ENCODE measurements at places on chromosomes 3 and 15. TPM values are rescaled to one million over a fixed set of nuclear protein-coding genes. Genes with fewer than 3 reads are reported as not detected.

The TMEM212 gene
- not detected for polyA plus RNA-seq

DNA sequence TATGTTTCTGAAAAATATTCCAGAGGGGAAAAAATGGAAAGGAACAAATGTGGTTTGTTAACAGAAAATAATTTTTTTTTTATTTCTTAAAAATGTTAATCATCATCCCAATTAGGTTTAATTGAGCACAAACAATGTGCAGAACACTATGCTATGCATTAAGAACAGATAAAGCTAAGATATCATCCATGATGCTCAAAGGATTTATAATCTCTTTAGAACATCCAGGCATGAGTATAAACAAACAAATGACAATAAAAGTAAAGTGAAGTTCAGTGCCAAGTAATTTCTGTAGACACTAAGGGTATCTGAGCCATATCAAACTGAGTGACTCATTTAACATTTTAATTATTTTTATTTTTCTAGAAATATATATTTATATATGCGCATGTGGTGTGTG is 732.2 kb downstream of the NAALADL2 start:
- no peak overlapping the region for H3K27ac ChIP-seq
- no peak overlapping the region for H3K4me3 ChIP-seq
- no peaks in the 10 kb centered on the region for H3K4me1 ChIP-seq

DNA sequence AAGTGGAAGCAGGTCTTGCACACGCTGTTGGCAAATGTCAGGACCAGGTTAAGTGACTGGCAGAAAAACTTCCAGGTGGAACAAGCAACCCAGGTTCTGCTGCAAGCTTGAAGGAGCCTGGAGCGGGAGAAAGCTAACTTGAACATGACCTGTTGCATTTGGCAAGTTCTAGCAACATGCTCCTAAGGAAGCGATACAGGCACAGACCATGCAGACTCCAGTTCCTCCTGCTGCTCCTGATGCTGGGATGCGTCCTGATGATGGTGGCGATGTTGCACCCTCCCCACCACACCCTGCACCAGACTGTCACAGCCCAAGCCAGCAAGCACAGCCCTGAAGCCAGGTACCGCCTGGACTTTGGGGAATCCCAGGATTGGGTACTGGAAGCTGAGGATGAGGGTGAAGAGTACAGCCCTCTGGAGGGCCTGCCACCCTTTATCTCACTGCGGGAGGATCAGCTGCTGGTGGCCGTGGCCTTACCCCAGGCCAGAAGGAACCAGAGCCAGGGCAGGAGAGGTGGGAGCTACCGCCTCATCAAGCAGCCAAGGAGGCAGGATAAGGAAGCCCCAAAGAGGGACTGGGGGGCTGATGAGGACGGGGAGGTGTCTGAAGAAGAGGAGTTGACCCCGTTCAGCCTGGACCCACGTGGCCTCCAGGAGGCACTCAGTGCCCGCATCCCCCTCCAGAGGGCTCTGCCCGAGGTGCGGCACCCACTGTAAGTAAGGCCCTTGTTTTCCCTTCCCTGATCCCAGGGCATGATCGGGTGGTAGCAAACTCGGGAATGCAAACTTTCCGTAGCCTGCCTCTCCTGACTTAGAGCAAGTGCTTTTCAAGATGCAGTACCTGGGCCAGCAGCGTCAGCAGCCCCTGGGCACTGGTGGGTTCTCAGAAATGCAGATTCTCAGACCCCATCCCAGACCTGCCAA is 759 bp downstream of the GALNT15 start:
- no peak overlapping the region for H3K27ac ChIP-seq
- no peak overlapping the region for H3K4me3 ChIP-seq
- peaks cover 26% of the 10 kb centered on the region for H3K4me1 ChIP-seq
- H3K36me3 ChIP-seq, result no peaks in the 10 kb centered on the region
- H3K27me3 ChIP-seq, result peaks cover 3% of the 10 kb centered on the region

DNA sequence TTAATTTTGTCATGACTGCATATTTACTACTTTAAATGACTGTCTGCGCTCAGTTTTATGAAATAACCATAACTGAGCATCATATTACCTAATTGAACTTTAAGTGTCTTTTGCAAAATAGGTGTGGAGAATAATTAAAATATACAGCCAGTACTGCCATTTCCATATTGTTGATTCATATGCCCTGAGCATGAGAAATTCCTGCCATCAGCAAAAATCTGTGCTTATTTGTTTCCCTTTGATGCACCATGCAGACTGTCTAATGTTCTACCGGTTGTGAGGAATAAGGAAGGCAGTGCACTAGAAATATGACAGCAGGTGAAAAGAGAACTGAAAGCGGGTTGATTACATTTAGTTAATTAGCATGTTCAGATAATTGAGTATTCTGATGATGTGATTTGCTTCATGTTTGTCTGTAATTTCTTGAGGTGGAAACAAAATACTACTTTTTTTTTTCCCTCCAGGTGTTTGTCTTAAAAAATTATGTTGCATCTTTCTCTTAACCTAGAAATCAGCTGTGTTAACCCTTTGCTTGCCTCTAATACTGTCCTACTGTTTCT is 229.4 kb upstream of the AZI2 start:
- no peak overlapping the region for H3K27ac ChIP-seq
- no peak for DNase-seq
- no peaks in the 10 kb centered on the region for H3K36me3 ChIP-seq
- no peaks in the 10 kb centered on the region for H3K4me1 ChIP-seq
- H3K4me3 ChIP-seq, result no peak overlapping the region

- no peak overlapping the region for H3K27ac ChIP-seq
- H3K4me1 ChIP-seq, result no peaks in the 10 kb centered on the region
- H3K27me3 ChIP-seq, result no peaks in the 10 kb centered on the region
- H3K4me3 ChIP-seq, result no peak overlapping the region
- H3K36me3 ChIP-seq, result no peaks in the 10 kb centered on the region
Observed at GRCh38 chr3:5767304-5767703, 579.8 kb downstream of the EDEM1 start.

DNA sequence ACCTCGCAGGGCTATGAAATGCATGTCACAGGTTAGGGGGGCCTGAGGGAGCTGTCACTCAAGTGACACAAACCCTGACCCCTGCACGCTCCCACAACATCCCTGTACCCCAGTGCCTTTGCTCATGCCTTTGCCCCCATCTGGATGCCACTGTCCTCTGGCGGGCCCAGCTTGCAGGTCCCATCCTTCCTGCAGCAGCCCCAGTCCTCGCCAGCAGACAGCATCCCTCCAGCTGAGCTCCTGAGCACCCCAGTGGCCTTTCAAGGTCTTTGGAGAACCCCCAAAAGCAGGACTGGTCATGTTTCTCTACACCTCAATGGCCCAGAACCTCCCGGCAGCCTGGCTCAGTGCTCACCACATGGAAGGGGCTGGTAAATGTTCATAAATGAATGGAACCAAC is 170.4 kb downstream of the ADAMTS17 start:
- DNase-seq, result no peak
- no peaks in the 10 kb centered on the region for H3K4me1 ChIP-seq
- no peak overlapping the region for H3K27ac ChIP-seq
- H3K27me3 ChIP-seq, result no peaks in the 10 kb centered on the region
- H3K4me3 ChIP-seq, result no peak overlapping the region

DNA sequence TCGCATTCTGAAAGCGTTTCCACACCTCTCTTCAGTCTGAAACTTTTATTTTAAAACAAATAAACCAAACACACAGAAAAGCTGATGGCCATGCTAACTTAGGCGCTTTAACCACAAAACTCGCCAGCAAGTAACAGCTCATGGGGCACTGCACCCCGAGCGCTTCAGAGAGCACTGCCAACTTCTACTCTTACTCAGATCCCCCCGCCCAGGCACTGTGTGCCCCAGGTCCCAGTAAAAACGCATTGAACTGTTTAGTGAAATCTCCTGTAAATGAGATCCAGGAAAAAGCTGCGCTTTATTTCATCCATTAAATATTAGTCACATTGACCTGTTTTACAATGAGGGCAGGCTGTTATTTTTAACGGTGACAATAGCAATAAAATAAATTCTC is 99.7 kb downstream of the LRIG1 start:
- no peak overlapping the region for H3K27ac ChIP-seq
- H3K4me3 ChIP-seq, result no peak overlapping the region
- DNase-seq, result no peak
- H3K4me1 ChIP-seq, result no peaks in the 10 kb centered on the region
- peaks cover 59% of the 10 kb centered on the region for H3K36me3 ChIP-seq

- DNase-seq, result peak; percentile 61
- peaks cover 95% of the 10 kb centered on the region for H3K4me1 ChIP-seq
- H3K27me3 ChIP-seq, result no peaks in the 10 kb centered on the region
- no peaks in the 10 kb centered on the region for H3K36me3 ChIP-seq
- no peak overlapping the region for H3K27ac ChIP-seq
Observed at GRCh38 chr3:197367081-197367780, 68.8 kb upstream of the DLG1 start.

- peak; percentile 24 for DNase-seq
- H3K27ac ChIP-seq, result peak overlapping the region; percentile 89
- peaks cover 23% of the 10 kb centered on the region for H3K36me3 ChIP-seq
- H3K27me3 ChIP-seq, result no peaks in the 10 kb centered on the region
- peak overlapping the region; percentile 82 for H3K4me3 ChIP-seq
Observed at GRCh38 chr3:156675830-156676767, 1.7 kb downstream of the TIPARP start.

DNA sequence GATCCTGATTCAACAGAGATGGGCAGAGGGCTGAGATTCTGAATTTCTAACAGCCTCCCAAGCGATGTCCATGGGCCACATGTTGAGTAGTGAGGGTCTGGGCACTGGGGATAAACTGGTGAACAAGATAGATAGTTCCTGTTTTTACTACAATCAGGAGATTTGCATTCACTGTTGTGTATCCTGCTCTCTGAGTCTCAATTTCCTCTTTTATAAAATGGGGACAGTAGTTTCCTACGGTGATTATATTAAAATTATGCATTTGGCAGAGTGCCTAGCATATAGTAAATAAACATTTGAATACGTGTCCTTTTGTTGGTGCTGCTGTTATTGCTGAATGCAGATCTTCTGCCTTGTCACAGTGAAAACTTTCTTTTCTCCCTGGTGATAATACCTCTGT is 102.5 kb downstream of the MYH15 start:
- H3K36me3 ChIP-seq, result no peaks in the 10 kb centered on the region
- H3K27me3 ChIP-seq, result no peaks in the 10 kb centered on the region
- peaks cover 8% of the 10 kb centered on the region for H3K4me1 ChIP-seq
- no peak for DNase-seq

DNA sequence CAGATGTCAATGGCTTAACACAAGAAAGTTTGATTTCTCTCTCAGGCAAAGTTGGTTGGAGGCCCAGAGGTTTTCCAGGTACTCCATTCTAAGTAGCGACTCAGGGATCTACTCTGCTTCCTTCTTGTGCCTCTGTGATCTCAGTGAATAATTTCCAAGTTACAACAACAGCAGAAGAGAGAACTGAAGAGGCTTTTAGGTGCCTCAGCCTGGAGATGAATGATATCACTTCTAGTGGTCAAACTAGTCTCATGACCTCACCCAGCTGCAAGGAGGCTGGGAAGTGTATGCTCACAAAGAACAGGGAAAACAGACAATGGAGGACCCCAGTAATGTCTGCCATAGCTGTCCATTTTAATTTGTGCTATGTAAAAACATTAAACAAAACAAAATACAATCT is 4.6 kb upstream of the PRICKLE2 start:
- no peak overlapping the region for H3K4me3 ChIP-seq
- H3K4me1 ChIP-seq, result no peaks in the 10 kb centered on the region
- no peaks in the 10 kb centered on the region for H3K27me3 ChIP-seq
- no peak for DNase-seq

DNA sequence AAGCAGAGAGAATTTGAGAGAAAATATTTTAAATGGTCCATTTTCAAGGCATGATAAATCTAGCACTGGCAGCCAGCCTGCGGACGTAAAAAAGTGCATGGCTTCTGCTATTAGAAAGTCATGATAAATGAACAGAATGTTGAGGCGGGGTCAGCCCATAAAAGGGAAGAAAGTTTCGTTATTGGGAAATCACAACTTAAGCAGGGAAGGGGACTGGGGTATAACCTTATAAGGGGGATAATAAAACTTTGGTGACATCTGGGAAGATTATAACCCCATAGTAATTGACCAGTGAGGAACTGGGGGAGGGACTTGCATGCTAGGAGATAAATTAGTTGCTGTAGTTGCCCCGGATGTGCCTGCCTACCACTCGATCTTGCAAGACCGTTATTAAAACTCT is 88.4 kb upstream of the PLSCR4 start:
- no peaks in the 10 kb centered on the region for H3K36me3 ChIP-seq
- no peak overlapping the region for H3K4me3 ChIP-seq
- no peaks in the 10 kb centered on the region for H3K4me1 ChIP-seq
- no peaks in the 10 kb centered on the region for H3K27me3 ChIP-seq
- H3K27ac ChIP-seq, result no peak overlapping the region
- no peak for DNase-seq

- peaks cover 64% of the 10 kb centered on the region for H3K27me3 ChIP-seq
- peaks cover 19% of the 10 kb centered on the region for H3K4me1 ChIP-seq
- H3K36me3 ChIP-seq, result no peaks in the 10 kb centered on the region
- H3K27ac ChIP-seq, result no peak overlapping the region
Observed at GRCh38 chr15:72174551-72175165, 22.9 kb downstream of the GRAMD2A start.

DNA sequence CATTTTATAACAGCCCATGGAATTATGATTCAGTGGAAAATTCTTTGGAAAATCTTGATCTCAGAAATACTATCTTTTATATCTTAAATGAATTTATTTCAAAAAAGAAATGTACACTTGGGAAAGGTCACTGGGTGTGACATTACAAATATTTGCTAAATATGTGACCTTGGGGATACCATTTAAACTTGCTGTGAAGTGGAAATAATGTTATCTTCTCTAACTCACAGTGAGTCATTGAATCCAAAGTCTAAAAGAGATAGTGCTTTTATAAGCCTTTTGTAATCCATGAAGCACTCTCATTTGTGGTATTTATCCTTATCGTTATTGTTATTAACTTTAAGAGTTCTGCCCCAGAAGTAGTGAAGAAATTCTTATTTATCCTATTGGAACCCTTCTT is 289.8 kb upstream of the SEMA6D start:
- H3K27me3 ChIP-seq, result no peaks in the 10 kb centered on the region
- DNase-seq, result peak; percentile 70
- no peaks in the 10 kb centered on the region for H3K36me3 ChIP-seq
- H3K4me3 ChIP-seq, result no peak overlapping the region
- no peak overlapping the region for H3K27ac ChIP-seq

The TRIM71 gene
- 21.1 TPM for polyA plus RNA-seq

GRCh38 chr3:123632161-123632655 is 47.4 kb upstream of the HACD2 start:
- H3K36me3 ChIP-seq, result peaks cover 7% of the 10 kb centered on the region
- DNase-seq, result no peak
- no peak overlapping the region for H3K27ac ChIP-seq
- no peak overlapping the region for H3K4me3 ChIP-seq
- H3K4me1 ChIP-seq, result peaks cover 40% of the 10 kb centered on the region

The CCNB2 gene
- 43.5 TPM for polyA plus RNA-seq

GRCh38 chr3:176275113-176275512 is 922.2 kb downstream of the TBL1XR1 start:
- no peaks in the 10 kb centered on the region for H3K36me3 ChIP-seq
- no peak overlapping the region for H3K27ac ChIP-seq
- H3K4me3 ChIP-seq, result no peak overlapping the region
- no peaks in the 10 kb centered on the region for H3K4me1 ChIP-seq
- DNase-seq, result no peak

GRCh38 chr3:10289787-10290355 is 2.9 kb downstream of the GHRL start:
- peaks cover 15% of the 10 kb centered on the region for H3K36me3 ChIP-seq
- no peak overlapping the region for H3K27ac ChIP-seq

The ANKUB1 gene
- polyA plus RNA-seq, result not detected

The ZSCAN2 gene
- 11.4 TPM for polyA plus RNA-seq

- no peaks in the 10 kb centered on the region for H3K27me3 ChIP-seq
- H3K36me3 ChIP-seq, result no peaks in the 10 kb centered on the region
- DNase-seq, result no peak
- H3K4me3 ChIP-seq, result no peak overlapping the region
- peaks cover 28% of the 10 kb centered on the region for H3K4me1 ChIP-seq
Observed at GRCh38 chr15:67006083-67007065, 59.0 kb upstream of the SMAD3 start.

All from HepG2 (cell line).